ENCODE measurements at places on chromosomes 12 and 14. TPM values are rescaled to one million over a fixed set of nuclear protein-coding genes. Genes with fewer than 3 reads are reported as not detected.

Gene AEBP2
- total RNA-seq, result 40.1 TPM

Gene RIN3
- 35.8 TPM for total RNA-seq

Gene RTL1
- not detected for total RNA-seq

Gene TMEM229B
- total RNA-seq, result 39.7 TPM

Gene DDHD1
- 42.1 TPM for total RNA-seq

Gene PLEK2
- 30.5 TPM for total RNA-seq

- DNase-seq, result no peak
These were observed 18.9 kb upstream of the OTX2 start for GRCh38 chr14:56829151-56829550.

- no peak for DNase-seq
These were observed 47.4 kb downstream of the IFNG-AS1 start for GRCh38 chr12:68036642-68037041.

- peak; percentile 48 for DNase-seq
These were observed 1.4 kb downstream of the HMGA2 start for GRCh38 chr12:65825507-65826352.

GRCh38 chr14:89690139-89690538 is 264.4 kb downstream of the EFCAB11 start:
- DNase-seq, result no peak

GRCh38 chr12:124636138-124636978 is 68.9 kb upstream of the NCOR2 start:
- DNase-seq, result no peak

- no peak for DNase-seq
These were observed 186.6 kb upstream of the KRR1 start for GRCh38 chr12:75698052-75698451.

DNA sequence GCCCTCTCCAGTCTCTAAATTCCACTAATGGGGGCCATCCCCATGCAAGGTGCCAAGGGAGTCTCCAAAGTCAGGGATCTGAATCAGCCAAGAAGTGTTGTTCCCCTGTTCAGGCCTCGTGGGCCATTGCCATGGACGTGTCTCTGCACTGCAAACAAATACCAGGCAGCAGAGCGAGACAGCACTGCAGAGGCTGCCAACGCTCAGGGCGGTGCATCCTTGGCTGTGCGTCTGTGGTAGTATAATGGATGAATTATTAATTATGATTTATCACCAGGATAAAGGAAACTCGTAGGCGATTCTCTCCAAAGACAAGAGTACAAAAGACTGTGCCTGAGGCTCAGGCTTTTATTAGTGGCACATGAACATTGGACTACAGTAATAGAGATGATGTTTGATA is 122.3 kb upstream of the NTF3 start:
- peak; percentile 75 for DNase-seq

GRCh38 chr14:105197211-105197641 is 16.1 kb upstream of the NUDT14 start:
- DNase-seq, result no peak

- no peak for DNase-seq
These were observed 377.6 kb upstream of the ATP2B1 start for GRCh38 chr12:90086281-90086680.

- no peak for DNase-seq
These were observed 19.9 kb upstream of the GPR68 start for GRCh38 chr14:91264151-91265150.

GRCh38 chr14:93496856-93497741 is 66.4 kb downstream of the UNC79 start:
- DNase-seq, result no peak

GRCh38 chr12:19369691-19370148 is 69.6 kb upstream of the AEBP2 start:
- DNase-seq, result no peak

DNA sequence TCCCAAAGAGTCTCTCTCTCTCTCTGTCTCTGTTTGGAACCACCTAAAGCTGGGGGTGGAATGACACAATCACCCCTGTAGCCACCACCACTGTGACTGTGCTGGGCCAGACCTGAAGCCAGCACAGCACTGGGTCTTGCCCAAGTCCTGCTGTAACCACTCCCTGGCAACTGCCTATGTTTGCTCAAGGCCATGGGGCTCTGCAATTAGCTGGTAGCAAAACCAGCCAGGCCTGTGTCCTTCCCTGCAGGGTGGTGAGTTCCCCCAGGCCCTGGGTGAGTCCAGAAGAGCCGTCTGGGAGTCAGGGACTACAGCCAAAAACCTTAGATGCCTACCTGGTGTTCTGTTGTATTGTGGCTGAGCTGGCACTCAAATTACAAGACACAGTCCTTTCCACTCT is 50.8 kb downstream of the DGLUCY start:
- no peak for DNase-seq

- DNase-seq, result no peak
These were observed 169.5 kb downstream of the FBXL14 start for GRCh38 chr12:1424674-1425395.

Measured in Peyer's patch (tissue), 4 donors.